ENCODE measurements at places on chromosomes 7 and 10.

DNA sequence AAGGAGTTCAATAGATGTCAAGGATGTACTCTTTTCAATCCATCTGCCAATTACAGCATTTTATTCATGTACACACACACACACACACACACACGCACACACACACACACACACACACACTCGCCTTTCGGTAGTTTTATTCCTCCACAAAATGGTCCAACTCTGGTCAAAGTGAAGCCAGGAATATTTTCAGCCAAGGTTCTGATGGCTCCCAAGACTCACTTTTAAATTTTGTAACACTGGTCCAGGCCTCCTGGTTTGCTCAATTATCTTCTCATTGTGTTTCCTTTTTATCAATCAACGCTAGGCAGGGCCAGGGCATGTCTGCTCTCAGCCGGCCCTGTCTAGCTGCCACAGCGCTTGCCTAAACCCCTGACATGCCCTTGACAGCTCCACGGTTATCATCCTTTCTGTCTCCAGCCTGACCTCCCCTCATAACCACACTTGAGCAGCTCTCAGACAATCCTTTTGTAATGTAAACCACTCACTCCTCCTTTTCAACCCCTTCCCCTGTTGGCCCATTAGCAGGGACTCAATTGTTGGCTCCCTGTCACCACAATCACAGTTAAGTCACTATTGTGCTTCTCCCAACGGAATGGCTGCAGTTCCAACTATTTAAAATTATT is 115.1 kb downstream of the ICA1 start:
- no peak for DNase-seq

DNA sequence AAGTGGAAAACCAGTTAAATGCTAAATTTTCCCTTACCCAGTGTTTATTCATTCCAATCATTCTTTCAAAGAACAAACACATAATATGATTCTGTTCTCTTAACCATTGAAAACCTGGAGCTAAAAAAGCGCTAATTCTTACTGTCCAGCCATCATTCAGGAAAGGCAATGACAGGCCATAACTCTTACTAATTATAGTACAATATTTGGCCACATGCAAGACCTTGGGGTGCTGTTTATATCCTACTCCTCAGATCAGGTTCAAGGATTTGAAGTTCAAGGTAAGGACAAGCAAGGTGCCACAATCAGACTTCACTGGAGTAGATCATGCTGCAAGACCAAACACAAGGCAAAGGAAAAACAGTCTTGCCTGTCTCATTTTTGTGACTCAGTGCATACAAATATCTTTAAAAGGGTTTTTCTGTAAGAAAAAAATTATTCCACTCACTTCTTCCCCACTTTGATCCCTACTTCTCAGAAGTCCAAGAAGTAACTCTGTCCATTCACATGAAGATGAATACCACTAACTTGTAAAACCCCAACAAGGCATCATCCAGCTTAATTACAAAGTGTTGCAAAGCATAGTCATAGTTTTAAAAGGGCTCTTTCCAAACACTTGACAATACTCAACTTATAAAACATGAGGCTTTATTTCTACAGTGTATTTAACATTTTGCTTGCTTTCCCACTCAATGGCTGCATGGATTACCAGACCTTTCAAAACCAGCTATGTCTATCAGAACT is 153.0 kb downstream of the DOCK4 start:
- no peak for DNase-seq

GRCh38 chr7:85055196-85055595 is 131.7 kb downstream of the SEMA3D start:
- no peak for DNase-seq

DNA sequence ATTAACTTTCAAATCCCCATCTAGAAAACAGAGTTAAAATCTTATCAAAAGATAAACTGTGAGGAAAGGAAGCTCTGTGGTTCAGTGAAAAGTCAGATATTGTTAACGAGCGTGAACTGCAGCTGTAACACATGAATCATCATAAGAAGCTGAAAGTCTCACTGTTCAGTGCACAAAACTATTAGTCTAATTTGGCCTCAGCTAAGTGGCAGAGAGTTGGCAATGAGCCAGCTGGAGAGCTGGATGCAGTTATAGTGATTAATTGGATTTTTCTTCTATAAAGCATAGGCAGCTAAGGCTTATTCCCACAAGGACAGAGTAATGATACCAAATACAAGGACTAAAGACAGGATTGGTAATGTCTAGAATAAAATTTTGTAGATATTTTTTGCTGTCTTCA is 101.1 kb upstream of the ABCB5 start:
- DNase-seq, result no peak

DNA sequence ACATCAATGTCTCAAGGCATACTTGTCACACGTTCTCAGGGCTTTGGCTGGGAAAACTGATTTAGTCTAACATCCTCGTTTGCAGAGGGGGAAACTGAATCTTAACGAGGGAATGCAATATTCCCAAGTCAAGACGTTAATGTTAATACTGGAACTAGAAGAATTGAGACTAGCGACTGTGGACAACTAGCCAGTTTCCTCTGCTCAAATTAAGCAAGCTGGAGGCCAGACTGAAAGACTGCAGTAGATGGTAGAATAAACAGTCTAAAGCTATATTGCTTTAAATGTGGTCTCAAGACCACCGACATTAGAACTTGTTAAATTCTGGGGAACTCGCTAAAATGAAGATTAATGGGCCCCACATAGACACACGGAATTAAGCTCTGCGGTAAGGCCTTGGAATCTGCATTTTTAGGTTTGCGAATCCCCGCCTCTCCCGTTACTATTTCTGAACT is 639 bp upstream of the TFAM start:
- no peak for DNase-seq

DNA sequence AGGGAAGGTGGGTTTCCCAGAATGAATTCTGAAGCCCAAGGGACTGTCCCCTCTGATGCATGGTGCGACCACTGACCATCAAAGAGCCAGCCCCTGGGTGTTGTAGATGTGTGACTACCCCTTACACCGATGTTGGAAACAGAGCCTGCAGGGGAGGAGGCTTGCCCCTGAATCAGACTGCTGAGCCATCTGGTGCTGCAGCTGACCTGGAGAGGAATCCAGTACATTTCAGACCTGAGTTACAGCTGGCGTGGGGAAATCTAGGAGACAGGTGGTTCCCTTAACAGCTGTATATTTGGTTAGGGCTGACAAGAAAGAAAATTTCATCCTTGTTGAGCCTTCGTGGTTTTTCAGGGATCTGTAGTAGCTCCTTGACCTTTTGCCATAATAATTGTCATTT is 195.5 kb downstream of the CELF2 start:
- DNase-seq, result no peak

GRCh38 chr10:132838346-132838970 is 52.5 kb upstream of the NKX6-2 start:
- DNase-seq, result no peak

- no peak for DNase-seq
Observed at GRCh38 chr7:55179931-55180682, 161.3 kb downstream of the EGFR start.

DNA sequence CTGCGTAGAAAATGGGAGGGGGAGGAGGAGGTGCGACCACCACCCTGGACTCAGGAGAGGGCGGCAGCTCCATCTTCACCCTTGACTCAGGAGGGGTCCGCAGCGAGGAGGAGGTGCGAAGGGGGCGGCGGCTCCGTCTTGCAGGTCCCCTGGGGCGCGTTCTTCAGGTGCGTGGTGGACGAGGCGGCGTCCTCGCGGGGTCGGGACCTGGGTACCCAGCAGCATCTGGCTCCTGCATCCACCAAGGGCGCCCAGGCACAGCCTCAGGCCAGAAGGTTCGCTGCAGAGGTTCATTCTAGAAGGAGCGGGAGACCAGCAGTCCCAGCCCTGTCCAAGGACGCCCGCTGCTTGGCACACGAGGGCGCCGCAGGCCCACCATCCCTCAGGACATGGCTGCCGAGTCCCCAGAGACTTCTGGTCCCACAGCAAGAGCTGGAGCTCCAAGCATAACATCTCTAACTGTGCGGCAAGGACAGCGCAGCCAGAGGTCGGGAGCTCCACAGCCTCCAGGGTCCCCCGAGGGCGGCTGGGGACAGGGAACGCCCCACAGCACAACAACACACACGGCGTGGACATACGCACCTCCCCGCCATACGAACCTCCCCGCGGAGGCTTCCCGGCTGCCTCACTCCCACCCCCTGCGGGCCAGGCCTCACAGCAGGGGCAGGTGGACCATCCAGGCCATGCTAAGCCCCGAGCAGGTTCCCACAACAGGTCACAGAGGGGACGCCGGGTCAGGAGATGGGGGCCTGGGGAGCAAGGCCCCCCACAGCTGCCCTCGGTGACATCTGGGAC is 16.8 kb upstream of the DPYSL4 start:
- DNase-seq, result no peak

DNA sequence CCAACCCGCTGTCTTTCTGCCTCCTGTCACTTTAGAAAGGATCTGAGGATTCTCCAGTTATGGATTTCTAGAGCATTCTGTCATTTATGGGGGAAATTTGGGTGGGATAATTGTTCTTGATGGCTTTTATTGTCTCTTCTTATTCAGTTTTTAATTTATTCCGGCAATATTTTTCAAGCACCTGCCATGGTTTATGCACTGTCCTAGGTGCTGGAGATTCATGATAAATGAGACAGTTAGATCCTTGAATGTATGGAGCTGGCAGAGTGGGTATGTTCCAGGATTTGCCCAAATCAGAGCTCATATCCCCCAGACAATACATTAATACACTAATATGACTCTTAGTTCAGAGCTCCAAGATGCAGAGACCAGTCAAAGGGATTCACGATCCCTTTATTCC is 146.8 kb upstream of the PRKCQ start:
- DNase-seq, result no peak

DNA sequence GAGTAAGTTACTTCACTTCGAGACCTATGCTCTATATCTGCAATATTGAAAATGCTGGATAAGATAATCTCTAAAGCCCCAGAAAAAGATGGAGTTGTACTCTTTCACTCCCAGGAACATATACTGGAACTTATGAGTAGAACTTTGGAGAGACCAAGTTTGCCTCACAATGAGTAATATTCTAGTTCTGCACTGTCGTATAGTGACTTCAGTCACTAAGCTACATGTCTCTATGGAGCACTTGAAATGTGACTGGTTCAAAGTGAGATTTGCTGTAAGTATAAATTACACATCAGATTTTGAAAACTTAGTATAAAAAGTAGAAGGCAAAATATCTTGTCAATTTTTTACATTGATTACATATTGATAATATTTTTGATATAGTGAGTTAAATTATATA is 116.4 kb downstream of the PTEN start:
- DNase-seq, result no peak

DNA sequence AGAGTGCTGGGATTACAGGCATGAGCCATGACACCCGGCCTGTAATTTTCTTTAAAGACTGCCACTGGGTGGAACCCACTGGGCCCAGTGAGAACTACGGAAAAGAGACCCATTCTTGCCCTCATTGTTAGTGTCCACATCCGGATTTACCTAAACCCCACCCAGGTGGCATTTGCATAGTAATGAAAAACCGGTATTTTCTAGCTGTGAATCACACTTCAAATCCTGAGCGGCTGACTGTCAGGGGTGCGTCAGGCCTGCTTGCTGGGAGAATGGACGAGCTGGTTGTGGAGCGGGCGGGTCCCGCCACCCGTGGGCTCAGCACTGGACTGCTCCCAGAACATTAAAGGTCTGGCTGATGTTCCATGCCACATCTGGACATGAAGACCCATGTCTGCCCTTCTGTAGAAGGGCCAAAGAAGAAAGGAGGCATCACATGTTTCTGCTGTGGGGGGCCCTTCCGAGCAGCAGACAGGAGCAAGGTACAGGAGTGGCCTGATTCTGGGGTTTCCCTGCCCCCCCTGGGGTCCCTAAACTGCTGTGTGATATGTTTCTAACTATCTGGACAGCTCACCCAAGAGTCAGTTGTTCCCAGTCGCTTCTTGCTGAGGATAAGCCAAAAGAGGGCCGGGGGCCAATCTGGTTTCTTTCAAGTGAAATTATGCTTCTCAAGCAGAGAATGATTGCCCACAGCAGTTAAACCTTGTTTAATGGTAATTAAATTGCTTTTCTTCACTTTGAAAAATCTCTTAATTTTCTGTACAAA is 46.4 kb downstream of the KIAA1217 start:
- DNase-seq, result no peak

DNA sequence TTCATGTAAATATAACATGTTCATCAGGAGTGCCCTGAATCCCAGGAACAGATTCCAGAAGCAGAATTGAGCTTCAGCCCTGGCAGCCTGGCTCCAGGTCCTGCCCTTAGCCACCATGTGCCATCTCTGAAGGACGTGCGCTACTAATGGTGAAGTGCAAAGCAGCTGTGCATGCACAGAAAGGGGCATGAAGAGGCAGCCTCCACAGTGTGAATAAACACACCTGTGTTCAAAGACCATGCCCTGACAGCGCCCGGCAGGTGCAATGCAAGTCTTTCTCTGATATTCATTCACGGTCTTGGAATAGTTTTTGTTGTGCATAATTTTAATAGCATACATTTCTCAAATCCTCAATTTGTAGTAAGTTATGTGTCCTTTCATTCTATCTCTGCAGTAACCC is 250.4 kb upstream of the TCERG1L start:
- DNase-seq, result no peak

DNA sequence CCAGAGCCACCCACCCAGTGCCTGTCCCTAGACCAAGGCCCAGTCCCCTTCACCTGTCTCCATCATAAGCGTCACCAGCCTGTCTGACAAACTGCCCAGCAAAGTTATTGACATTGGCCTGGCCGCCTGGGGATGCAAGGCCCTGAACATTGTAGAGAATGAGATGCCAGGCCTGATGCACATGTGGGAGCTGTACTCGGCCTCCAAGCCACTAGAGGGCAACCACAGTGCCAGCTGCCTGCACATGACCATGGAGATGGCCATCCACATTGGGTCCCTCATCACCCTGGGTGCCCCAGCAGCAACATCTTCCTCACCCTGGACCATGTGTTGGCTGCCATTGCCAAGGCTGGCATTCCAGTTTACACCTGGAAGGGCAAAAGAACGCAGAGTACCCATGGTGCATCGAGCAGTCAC is 63.7 kb upstream of the ANTXRL start:
- no peak for DNase-seq

DNA sequence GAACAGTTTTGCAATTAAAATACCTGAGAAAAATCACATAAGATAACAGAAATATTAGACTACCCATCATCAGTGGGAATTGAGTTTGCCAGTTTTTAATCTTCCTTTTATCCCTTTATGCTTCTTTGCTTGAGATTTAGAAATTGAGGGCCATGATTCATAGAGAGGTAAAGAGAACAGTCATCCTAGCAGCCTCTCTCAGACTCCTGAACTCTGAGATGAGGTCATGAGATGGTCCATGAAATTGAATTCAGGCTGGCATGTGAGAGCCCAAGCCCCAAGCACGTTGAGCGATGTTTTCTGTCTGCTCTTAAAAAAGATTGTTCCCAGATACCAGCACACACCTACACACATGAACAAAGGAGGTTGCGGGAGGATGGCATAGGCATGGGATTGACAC is 91.1 kb downstream of the CREB5 start:
- no peak for DNase-seq

DNA sequence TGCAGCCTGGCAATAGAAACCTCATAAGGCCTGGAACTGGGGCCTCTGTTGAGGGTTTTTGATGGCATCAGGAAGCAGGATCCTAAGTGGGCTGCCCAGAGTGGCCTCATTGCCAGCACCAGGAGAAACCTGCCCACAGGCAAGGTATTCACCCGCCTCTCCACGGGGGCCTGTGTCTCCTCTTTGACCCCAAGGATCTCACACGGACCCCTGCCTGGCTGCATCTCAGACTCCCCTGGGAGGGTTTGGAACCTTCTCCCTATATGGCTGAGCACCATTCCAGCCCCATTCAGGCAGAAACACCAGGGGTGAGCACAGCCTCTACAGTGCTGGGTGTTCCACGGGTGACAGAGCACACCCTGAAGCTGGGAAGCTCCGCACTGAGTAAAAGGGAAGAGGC is 14.6 kb upstream of the C10orf71 start:
- DNase-seq, result no peak

Data from stimulated activated CD8-positive, alpha-beta memory T cell treated with anti-CD3 and anti-CD28 coated beads, Interleukin-7, amount 100 ng/mL, for 1 hour (primary cell).